ENCODE measurements at places on chromosomes 2 and 18.

- DNase-seq = no peak
Observed at GRCh38 chr2:18136881-18137475, 258.5 kb downstream of the KCNS3 start.

GRCh38 chr2:88481691-88482336 is 29.3 kb upstream of the FOXI3 start:
- no peak for DNase-seq

DNA sequence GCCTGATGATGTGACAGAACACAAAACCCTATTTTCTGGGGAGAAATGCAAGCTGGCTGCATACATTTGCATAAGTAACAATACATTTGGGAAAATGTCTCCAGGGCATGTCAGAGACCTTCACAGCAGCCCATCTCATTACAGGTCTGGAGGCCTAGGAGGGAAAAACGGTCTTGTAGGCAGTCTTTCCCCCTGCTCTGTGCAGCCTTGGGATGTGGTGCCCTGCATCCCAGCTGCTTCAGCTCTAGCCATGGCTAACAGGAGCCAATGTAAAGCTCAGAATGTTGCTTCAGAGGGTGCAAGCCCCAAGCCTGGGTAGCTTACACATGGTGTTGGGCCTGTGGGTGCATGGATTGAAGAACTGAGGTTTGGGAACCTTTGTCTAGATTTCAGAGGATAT is 133.0 kb downstream of the CCDC178 start:
- no peak for DNase-seq

GRCh38 chr2:186554850-186555671 is 34.8 kb upstream of the ITGAV start:
- DNase-seq = no peak

- DNase-seq = no peak
Observed at GRCh38 chr2:1140389-1141003, 189.8 kb downstream of the SNTG2 start.

DNA sequence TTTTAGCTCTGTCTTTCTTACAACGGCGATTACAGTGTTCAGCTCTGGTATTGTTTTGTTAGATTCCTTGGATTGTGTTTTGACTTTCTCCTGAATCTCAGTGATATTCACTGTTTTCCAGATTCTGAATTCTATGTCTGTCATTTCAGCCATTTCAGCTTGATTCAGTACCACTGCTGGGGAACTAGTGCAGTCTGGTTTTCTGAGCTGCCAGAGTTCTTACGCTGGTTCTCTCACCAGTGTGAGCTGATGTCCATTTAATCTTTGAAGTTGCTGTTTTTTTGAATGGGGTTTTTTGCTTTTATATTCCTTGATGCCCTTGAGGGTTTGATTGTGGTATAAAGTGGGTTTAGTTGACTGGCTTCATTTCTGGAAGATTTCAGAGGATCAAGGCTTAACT is 37.4 kb upstream of the THUMPD2 start:
- no peak for DNase-seq

GRCh38 chr2:187055463-187055862 is 206.5 kb upstream of the ZSWIM2 start:
- DNase-seq = no peak

GRCh38 chr2:191892391-191892790 is 45.5 kb upstream of the CAVIN2 start:
- DNase-seq = peak; percentile 52

- peak; percentile 32 for DNase-seq
Observed at GRCh38 chr2:228474466-228474865, 293.0 kb upstream of the SPHKAP start.

DNA sequence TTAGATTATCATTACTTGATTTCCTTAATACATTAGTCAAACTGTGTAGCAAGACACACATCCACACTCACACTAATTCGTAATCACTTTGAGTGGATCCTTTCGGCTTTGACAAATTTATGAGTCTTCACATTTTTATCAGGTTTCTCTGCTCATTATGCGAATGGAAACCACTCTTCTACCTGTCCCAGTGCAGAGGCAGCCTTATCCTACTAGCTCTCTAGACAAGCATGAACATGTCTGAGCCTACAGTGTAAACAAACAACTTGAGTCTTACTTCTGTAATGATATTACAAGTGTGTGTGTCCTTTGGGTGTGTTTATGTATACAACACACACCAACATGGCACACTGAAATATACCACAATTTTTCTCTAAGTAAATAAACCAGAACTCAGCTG is 361.9 kb upstream of the CHST9 start:
- no peak for DNase-seq

- no peak for DNase-seq
Observed at GRCh38 chr2:197965756-197966155, 161.4 kb downstream of the PLCL1 start.

DNA sequence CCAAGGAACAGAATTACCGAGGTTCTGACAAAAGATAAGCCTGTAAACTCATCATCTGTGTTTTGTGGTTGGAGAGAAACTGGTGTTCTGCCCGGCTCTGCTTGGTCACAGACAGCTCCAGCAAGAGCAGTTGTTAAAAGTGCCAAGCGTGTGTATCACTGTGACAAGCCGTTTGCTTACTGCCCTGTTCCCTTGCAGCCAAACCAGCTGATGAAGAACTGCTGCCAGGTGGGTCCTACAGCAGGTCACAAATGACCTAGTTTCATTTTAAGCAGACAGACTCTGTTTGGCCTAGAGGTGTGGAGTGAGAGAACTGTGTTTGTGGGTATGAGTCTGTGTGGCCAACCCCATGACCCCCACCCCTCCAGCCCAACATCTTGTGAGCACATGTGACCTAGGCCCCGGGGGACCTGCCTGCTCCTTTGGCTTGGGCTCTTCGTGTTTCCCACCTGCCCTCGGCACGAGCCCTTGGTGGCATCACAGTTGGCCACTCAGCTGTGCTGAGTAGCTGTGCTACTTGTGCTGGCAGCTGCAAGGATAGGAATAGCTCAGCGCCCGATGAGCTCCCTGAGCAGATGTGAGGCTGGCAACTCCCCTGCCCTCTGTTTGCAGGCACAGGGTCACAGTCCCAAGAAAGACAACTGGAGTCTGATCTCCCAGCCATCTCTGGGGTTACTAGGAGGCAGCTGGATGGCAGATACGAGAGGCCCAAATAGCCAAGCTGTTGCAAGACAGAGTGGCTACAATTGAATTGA is 9.7 kb downstream of the OXER1 start:
- no peak for DNase-seq

DNA sequence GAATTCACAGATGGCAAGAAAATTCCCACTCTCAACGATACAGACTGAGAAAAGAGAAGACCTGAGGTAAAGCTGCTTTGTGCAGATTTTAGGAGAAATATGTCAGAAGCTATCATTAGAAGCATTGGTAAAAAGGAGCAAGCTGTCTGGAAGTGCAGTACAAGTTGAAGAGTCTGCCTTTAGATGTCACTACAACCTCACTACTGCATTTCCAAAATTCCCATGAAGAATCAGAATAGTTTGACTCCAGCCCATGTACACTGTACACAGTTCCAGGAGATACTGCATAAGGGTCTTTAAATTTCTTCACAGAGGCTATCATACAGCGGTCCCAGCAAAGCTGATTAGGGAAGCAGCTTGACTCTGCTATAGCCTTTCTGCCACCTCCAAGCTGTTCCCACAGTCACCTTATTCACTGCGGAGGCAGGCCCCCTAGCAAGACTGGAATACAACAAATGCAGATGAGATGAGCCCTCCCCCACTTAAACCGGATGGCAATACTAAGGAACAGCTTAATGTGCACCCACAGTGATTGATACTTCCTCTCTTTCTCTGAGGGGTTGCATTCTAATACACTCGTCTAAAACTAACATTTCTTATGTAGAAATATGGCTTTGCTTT is 527.4 kb downstream of the TMEM182 start:
- DNase-seq = no peak

- DNase-seq = peak; percentile 3
Observed at GRCh38 chr18:49812286-49813068, 856 bp downstream of the ACAA2 start.

DNA sequence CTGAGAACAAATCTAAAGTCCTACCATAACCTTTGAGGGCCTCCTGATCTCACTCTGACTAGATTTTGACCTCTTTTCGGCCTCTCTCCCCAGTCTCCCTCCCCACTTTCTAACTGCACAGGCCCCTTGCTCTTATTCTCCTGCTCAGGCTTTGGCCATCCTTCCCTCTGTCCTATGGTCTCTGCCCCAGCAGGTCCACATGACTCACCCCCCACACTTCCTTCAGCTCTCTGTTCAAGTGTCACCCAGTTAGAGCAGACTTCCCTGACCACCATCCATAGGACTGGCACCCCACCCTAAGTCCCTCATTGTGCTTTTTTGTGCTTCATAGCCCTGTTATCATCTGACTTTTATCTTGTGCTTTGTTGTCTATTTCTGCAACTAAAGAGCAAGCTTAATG is 41.2 kb upstream of the NT5C1B start:
- DNase-seq = no peak

- DNase-seq = no peak
Observed at GRCh38 chr2:222732489-222733178, 61.2 kb downstream of the MOGAT1 start.

- DNase-seq = peak; percentile 91
Observed at GRCh38 chr18:7038330-7038851, 79.2 kb downstream of the LAMA1 start.

DNA sequence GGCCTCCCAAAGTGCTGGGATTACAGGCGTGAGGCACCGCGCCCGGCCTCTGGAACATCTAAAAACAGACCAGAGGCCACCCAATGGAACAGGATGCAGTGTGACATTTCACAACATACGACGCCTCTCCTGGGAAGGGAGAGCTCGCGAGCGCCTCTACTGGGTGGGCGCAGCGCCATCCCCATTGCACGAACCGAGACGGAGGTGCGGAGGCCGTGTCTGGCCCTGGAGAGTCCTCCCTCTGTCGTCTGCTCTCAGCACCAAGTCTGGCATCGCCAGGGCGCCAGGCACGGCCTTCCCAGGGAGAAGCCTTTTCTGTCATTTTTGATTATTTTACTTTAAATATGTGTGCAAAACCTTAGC is 9.4 kb upstream of the GBX2 start:
- no peak for DNase-seq

DNA sequence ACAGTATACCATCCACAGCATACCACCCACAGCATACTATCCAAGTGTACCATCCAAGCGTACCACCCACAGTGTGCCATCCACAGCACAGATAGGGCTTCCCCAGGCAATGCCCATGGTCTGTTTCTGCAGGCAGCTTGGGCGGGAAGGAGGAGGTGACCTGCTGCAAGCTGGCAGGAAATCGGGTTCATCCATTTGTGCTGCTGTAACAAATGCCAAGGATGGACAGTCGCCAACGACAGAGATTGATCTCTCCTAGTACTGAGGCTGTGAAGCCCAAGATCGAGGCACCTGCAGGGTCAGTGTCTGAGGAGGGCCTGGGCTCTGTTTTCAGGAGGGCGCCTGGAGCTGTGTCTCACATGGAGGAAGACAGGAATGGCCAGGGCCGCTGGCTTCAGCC is 93.6 kb upstream of the SNTG2 start:
- no peak for DNase-seq

DNA sequence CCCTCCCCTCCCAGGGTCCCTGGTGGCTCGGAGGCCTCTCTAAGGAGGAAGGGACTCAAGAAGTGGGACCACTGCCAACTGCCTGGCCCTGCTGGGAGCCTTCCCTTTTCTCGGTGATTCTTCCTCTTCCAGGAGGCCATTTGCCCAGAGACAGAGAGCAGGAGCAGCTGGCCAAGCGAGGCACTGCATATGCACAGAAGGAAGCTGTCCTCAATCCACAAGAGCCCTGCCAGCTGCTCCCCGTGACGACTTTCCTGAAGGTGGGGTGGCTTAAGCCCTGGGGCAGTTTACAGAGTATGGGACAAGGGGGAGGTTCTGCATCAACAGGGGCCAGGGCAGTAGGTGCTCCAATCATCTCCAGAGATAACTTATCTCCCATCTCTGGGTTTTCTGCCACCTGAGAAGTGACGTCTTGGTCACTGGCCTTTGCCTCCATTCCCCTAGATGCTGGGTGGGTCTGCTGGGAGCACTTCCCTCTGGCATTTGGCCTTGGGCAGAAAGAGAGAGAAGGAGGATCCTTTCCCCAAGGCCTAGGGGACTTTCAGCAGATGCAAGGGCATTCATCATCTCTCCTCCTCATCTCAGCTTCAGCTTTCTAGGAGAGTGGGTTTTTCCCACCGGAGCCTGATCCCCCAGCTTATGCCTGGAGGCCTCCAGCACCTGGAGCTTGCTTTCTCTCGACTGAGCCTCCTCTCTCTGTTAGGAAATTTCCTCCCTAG is 28.5 kb downstream of the CIB4 start:
- DNase-seq = no peak

DNA sequence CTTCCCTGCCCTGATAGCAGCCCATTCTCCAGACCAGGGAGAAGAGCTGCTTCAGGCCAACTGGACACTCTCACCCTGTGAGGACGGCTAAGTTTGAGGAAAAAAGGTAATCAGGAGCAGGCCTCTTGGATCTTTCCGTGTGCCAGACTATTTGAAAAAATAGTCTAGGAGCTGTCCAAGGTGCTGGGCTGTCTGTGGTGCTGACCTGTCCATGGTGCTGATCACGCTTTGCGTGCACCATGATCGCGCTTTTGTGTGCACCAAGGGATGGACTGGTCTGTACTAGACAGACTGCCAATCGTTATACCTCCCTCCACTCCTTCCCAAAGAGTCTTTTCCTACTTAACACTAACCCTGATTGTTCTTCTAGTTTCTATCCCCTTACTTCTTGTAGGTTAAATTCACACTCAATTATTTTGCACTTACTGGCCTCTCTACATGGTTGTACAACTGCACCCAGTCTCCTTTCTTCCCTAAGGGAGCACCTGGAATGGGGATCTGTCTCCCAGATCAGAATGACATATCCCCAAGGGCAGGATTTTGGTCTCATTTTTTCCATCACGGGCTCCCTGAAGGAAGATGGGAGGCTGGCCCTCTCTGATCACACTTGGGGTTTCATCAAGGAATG is 295.4 kb downstream of the CELF4 start:
- peak; percentile 14 for DNase-seq

- DNase-seq = no peak
Observed at GRCh38 chr2:230246206-230246605, 20.7 kb downstream of the SP140 start.

DNA sequence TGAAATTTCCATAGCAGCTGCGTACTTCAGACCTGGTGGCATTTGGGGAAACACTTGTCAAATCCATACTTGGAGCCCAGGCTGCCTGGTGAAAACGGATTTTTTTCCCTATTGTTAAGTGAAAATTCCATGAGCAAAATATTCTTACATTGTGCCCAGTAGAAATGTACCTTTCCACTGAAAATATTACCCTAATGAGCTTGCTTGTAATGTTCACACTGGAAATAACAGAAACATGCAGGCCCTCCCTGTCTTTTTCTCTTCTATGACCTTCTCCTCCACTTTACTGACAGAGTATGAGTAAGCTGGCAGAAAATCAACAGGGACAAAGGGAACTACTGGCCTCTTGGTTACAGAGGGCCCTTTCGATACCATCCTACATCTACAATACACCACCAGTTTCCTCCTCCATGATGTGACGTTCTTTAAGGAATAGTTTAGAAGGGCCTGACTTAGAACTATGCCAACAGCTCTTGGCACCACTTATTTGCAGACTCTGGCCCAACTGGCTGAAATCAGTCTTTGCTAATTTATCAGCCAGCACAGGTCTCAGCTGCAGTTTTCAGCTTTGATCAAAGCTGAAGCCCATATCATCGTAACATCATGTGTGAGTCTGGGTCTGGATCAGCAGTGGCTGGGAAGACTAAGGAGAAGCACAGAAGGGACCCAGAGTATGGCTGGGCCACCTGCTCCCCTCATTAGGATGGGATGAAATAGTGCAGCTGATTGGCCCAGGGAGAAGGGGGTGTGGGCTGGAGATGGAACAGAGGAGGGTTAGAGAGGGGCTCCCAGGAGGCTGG is 272.2 kb upstream of the ID2 start:
- DNase-seq = no peak

Data from GM04504 (cell line).